ENCODE measurements at places on chromosomes 3 and 15. TPM values are rescaled to one million over a fixed set of nuclear protein-coding genes. Genes with fewer than 3 reads are reported as not detected.

SGO1 gene
- 0.15 TPM for polyA plus RNA-seq

TM4SF1 gene
- polyA plus RNA-seq = 64.8 TPM

LRTM1 gene
- polyA plus RNA-seq = not detected

DUSP7 gene
- polyA plus RNA-seq = 14.3 TPM

KIF15 gene
- 0.53 TPM for polyA plus RNA-seq

TXNRD3 gene
- polyA plus RNA-seq = 7.2 TPM

SKOR1 gene
- polyA plus RNA-seq = 0.60 TPM

ANKRD28 gene
- 12.6 TPM for polyA plus RNA-seq

DTX3L gene
- polyA plus RNA-seq = 12.8 TPM

ARGFX gene
- polyA plus RNA-seq = not detected

C2CD4B gene
- 1.5 TPM for polyA plus RNA-seq

SLC22A14 gene
- polyA plus RNA-seq = 0.09 TPM

DPPA4 gene
- polyA plus RNA-seq = not detected

Data from urinary bladder (tissue), 4 donors.